ENCODE measurements at places on chromosomes 16 and 17. TPM values are rescaled to one million over a fixed set of nuclear protein-coding genes. Genes with fewer than 3 reads are reported as not detected.

DNA sequence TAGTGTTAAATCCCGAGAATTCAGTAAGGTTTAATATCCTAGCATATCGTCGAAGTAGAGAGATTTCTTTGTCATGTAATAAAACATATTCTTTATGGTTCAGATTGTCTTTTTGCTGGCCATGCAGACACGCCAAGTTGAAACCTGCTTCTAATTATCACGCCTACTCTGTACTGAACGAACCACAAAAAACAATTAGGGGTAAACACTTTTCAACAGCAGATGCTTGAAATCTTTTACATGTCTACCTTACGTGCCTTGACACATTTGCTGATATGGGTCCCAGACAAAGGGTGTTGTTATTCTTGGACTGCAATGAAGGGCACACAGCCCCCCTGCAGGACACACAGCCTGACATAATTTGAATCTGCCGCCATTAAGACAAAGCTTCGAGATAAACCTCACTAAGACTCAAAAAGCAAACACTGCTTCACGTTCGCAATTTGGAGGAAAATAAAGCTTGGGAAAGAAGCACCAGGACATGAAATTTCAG lies 13.3 kb downstream of the WIPI1 start:
- no peak for DNase-seq

The SYT17 gene
- 0.83 TPM for total RNA-seq

GRCh38 chr16:72409423-72409822 lies 237.5 kb upstream of the PMFBP1 start:
- DNase-seq: no peak

The FGF11 gene
- total RNA-seq: 3.0 TPM

DNA sequence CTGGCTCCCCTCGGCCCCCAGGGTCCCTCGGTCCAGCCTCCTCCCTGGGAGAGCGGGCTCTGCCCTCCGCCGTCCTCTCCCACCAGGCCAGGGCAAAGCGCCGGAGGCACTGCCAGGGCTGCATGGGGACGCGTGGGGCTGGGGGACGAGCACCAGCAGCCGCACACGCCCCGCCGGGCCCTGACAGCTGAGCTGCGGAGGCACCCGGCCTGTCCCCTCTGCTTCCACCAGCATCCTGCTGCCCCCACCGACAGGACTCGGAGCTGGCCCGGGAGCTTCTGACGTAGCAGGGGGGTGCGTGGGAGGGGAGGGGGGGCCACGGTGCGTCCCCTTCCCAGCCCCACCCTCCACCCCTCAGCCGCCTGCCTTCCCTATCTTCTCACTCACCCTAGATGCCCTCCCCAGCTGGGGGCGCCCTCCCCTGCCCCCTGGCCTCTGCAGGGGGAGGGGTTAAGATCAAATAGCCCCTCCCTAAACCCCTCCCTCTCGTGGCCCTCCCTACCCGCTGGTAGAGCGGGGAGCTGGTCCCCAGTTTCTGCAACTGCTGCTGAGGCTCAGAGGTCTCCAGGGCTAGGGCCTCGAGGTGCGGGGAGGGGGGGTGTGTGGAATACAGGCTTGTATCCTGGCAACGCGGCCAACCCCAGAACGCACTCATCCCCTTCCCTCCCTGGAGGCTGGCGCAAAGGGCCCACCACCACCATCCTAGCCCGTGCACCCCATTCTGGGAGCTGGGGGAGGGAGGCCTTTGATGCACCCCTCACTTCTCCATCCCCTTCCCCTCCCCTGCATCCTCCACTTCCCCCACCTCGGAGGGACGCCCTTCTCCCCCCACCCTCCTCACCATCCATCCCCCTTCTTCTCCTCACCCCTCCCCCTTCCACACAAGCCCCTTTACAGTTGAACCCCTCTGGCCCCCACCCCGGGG lies 1.0 kb downstream of the SRCIN1 start:
- DNase-seq: peak; percentile 22

The NF1 gene
- total RNA-seq: 13.8 TPM

The CEP295NL gene
- 1.0 TPM for total RNA-seq

DNA sequence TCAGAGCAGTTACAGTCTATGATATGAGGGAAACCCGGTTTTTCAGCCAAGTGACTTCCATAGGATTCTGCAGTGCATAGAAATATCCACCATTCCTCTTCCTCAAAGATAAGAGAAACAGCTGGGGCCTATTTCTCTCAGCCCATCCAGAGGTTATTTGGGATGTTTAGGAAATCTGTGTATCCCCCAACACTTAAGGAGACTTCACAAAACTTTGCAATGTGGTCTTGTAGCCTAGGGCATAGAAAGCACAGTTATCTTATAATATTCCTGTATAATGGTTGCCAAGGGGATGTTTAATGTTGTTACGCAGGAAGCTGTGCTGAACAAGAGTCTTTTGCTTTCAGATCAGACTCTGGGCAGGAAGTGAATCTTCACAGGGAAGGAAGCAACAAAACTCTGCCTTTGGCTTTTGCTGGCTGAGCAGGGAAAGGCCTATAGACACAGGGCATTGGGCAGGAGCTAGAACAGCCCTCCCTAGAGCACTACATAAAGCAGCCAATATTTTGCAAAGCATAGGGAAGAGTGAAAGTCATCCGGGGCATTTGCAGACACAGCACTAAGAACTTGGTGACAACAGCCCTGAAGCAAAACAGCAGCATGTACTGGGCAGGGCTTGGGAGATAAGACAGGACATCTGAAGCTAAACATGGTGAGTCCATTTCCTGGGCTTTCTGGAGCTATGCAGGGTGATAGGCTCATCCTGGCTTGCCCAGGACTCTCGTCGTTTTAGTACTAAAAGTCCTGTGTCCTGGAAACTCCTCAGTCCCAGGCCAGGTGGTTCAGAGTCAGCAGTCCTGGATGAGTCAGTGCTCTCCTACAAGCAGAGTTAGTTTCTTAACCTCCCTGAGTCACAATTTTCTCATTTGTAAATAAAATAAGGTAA lies 18.7 kb upstream of the BEAN1 start:
- peak; percentile 80 for DNase-seq

- DNase-seq: no peak
Measured at GRCh38 chr16:6377956-6378355, 954.7 kb upstream of the RBFOX1 start.

DNA sequence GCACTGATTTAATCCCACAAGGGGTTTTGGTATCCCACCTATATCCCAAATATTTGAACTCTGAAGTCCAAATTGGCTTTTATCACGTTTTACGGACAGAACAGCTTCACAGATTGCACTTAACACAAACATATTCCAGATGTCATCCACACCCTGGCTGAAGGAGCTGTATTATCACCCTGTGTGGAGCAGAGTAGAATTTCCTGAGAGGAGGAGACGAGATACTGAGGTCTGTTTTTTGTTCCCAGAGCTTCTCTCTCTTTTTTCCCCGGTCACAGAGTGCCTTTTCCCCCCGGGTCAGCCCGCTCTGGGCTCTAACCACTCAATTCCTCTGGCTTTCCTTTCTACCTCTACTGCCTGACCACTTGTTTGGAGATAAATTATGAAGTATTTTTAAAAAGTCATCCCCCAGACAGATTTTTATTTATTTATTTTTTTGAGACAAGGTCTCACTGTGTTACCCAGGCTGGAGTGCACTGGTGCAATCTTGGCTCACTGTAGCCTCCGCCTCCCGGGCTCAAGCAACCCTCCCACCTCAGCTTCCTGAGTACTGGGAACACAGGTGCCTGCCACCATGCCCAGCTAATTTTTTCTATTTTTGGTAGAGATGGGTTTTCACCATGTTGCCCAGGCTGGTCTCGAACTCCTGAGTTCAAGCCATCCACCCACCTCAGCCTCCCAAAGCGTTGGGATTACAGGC lies 30.7 kb downstream of the DNAH2 start:
- DNase-seq: no peak

The OR1F1 gene
- not detected for total RNA-seq

The UNC45B gene
- not detected for total RNA-seq

GRCh38 chr16:23160574-23160973 lies 11.3 kb upstream of the USP31 start:
- DNase-seq: no peak

DNA sequence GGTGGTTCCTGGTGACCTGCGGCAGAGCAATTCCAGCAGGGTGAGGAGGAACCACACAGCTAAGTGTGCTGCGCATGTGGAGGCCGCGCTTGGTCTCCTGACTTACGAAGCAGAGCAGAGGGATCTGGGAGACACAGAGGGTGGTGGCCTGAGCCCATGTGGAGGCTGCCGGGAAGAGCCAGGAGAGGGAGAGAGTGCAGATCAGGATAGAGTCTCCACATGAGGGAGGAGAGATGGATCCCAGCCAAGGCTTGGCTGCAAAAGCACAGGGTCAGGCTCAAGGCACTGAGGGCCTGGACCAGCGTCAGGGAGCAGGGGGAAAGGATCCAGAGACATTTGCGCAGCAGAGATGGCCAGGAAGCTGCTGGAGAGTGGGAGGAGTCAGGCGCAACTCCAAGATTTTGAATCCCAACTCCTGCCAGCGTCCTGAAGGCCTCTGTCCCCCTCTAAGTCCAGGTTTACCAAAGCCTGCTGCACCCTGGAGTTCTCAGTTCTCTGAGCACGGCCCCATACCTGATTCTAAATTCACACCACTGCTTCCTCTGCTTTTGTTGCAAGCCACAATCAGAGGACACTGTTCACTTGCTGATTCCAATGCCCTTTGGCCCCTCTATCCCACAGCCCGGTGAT lies 11.3 kb upstream of the MLLT6 start:
- no peak for DNase-seq

- no peak for DNase-seq
Measured at GRCh38 chr17:78121801-78122215, 6.7 kb downstream of the TMC6 start.

DNA sequence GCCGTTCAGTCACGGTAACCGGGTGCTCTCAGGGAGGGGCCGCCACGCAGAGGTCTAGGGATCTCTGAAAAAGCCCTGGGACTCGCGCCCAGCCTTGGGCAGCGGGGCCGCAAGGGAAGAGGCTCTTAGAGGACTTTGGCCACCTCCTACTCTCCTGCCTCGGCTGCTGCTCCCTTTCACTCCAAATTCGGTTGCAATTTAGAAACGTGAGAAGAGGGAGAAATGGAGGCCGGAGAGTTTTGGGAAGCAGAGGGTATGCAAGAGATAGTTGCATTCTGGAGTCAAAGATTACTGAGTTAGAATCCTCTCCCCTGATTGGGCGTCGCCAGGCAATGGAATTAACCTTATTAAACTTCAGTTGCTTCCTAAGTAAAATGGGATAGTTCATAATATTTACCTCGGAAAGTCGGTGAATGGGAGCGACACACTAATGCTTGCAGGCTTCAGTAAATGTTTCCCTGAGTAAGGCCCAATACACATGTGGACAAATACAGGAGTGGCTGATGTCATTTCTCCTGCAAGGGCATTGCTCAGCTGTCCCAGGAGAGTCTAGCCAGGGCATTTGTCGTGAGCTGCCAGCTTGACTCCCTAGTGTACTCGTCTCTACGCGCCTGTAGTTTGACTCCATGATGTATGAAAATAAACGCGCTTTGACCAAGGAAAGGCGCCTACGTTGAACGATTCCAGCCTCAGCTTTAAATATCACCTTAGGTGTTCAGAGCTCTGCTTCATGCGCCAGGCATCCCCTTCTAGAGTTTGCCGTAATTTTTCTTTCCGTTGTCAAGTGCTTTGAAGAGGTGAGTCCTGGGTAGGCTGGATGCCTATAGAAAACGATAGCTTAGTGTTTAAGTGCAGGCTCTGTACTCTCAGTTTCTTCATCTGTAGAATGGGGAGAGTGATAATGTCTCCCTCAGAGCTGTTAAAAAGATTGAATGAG lies 667 bp downstream of the OGFOD1 start:
- DNase-seq: peak; percentile 23

All from Daoy (cell line).